Small intestine (tissue), 16 donors: ENCODE measurements at places on chromosomes 16 and 17. TPM values are rescaled to one million over a fixed set of nuclear protein-coding genes. Genes with fewer than 3 reads are reported as not detected.
A peak's percentile ranks its signal among the peaks of the same experiment; 100 is the strongest.

DNA sequence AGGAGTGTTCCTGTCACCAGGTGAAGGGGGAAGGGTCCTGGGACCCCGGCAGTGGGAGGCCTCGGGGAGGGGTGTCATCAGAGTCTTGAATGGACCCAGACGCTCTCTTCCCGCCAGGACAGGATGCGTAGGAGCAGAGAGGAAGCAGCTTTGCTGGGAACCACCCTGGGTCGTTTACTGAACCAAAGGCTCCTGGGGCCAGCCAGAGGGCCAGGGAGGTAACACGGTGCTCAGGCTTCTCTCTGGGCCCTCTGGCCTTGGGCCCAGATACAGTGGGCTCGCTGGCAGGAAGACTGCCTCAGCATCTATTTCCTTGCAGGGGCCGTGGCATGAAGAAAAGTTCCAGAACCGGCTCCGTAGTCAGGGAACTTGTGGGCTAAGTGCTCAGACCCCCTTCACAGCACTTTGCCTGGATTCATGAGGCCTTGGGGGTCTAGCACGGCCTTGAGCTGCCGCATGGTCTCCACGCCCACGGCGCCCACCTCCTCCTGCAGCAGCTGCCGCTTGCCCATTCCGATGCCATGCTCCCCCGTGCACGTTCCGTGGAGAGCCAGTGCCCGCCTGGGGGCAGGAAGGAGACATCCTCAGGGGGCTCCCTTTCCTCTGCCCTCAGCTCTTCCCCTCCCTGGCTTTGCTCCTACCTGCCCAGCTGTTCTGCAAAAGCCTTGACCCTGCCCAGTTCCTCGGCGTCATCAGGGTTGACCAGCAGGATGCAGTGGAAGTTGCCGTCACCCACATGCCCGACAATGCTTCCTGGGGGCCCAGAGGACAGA, 4.4 kb downstream of the LDHD start:
- DNase-seq: no peak

GRCh38 chr16:87333101-87333500, 15.9 kb upstream of the C16orf95 start:
- DNase-seq: no peak

- DNase-seq: peak; percentile 82
Observed at GRCh38 chr17:21286909-21287702, 2.6 kb downstream of the MAP2K3 start.

GRCh38 chr16:17205279-17206211, 265.2 kb downstream of the XYLT1 start:
- no peak for DNase-seq

DNA sequence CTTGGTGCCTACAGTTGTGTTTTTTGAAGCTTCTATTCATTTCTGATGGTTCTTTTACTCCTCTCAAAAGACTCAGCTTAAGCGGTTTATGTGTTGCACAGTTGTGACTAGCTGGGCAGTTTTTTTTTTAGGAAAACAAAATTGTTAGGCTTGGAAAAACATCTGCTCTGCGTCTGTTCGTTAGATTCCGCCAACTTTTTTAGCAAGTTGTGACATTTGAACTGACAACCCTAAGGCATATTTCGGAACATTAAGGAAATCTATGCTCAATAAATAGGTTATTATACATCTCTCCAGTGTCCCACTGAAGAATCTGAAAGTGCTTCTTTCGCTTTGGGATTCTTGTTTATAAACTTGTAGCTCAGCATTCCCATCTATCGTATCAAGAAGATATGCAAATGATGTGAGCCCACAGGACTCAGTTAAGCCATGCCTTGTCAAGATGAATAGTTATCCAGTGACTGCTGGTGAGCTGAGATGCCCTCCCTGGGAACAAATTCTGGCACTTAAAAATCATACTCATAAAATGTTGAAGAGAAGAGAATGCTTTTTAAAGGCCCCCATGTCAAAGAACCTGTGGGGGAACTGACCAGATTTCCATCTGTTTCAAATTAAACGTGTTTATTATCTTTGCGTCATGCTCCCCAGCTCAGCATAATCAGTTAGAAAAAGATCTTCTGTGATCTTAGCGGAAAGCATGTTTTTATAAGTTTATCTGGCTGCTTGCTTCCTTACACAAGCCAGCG, 109.0 kb upstream of the FAM20A start:
- DNase-seq: no peak

GRCh38 chr17:57269598-57270255, 13.4 kb downstream of the MSI2 start:
- peak; percentile 47 for DNase-seq

DNA sequence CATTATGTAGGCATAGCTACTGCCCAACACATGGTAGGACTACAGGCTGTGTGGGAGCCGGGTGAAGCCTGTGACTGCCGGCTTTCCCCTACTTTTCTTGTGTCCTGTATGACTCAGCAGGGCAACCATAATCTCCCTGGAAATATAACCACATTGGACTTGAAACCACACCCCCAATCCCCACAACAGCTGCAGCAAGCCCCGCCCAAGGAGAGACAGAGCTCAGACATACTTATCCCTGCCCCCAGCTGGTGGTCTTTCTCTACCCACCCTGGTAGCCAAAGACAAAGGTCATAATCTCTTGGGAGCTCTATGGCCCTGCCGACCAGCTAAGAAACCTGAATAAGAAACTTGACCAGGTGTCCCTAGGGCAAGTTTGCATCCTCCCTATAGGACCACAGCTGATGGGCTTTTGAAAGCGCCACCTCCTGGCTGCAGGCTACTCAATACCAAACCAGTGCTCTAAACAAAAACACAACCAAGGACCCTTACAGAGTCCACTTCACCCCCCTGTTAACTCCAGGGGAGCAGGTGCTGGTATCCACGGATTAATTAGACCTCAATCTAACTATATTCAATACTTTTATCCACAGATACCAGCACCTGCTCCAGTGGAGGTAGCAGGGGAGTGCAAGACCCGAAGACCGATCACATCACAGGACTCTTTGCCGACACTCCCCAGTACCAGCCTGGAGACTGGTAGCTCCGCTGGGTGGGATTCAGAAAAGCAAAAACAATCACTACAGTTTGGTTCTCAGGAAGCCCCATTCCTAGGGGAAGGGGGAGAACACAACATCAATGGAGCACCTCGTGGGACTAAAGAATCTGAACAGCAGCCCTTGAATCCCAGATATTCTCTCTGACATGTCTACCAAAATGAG, 91.2 kb downstream of the IRX5 start:
- peak; percentile 56 for DNase-seq

GRCh38 chr16:68083861-68084503, 1.2 kb upstream of the NFATC3 start:
- no peak for DNase-seq

DNA sequence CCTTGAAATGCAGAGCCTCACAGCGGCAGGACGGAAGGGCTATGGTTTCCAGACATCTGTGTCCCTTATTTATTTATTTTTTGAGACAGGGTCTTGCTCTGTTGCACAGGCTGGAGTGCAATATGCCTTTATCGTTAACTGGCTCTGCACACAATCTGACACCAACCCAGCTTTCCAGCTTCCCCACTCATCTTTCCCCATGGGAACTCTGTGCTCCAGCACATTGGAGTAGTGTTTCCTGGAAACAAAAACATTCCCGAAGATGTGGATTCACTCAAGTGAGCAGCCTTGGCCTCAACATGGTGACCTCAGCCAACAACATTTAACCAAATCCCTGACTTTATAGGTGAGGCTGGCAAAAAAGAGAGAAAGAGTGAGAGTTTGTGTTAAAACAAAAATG, 307.1 kb downstream of the TMEM114 start:
- DNase-seq: no peak

DNA sequence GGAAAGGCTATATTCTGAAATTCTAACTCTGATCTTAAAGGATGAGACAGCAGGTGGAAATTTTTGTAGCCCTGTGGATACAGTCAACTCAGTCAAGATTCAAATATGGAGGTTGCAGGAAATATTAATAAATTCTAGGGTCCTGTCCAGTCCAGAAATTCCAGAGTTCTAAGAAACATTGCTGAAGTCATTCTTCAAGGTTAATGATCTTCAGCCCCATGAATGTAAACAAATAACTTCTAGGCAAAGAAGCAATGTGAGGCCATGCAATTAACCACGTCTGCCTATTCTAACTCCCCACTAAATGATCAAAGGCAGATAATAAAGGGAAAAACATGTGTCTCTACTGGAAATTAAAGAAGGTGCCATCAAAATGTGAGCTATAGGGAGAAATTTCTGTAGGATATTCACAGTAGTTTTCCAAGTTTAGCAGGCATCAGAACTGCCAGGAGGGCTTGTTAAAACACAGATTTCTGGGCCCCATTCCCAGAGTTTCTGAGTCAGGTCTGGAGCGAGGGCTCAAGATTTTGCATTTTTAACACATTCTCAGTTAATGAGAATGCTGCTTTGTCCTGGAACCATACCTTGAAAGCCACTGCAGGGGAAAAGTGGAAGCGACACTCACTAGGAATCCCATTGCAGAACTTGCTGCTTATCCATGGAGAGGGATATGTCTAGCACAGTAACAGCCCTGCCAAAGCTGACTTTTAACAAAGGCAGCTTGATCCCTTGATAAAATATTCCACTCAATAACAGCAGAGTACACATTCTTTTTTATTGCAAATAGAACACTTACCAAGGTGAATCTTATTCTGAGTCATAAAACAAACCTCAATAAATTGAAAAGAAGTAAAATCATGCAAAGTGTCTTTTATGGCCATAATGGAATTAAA, 61.8 kb downstream of the DNAH3 start:
- DNase-seq: no peak

- no peak for DNase-seq
Observed at GRCh38 chr17:27893841-27894503, 807 bp upstream of the LYRM9 start.

DNA sequence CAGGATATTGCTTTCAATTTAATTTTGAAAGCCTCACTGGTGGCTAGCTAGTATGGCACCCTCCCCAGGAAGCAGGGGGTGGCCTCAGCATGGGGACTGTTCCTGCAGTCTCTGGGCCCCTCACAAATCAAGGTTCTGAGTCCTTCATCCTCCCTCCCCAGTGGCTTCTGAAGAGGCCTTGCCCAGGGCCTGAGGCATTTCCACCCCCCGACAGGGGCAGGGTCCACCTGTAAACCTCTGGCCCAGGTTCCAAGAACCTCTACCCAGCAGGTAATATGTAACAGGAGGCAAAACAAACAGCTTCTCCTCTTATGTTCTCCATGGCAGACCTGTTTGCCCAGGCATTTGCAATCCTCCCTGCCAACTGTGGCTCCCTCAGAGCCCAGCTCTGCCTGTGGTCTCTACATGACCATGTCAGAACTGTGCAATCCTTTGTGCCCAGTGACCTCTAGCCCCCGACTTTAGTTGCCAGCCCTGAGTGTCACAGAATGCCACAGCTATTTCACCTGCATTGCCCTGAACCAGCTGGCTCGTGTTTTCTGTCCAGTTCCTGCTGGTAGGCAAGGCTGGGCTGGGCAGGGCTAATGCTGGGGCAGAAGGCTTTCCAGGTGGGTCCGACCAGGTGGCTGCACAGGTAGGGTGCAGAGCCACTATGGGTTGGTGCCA, 14.3 kb downstream of the ACSF2 start:
- peak; percentile 72 for DNase-seq

GRCh38 chr17:33205552-33205951, 87.5 kb downstream of the ASIC2 start:
- no peak for DNase-seq

GRCh38 chr17:66865151-66865550, 30.2 kb downstream of the CACNG5 start:
- no peak for DNase-seq

GRCh38 chr17:72372185-72372584, 251.4 kb downstream of the SOX9 start:
- DNase-seq: no peak

- no peak for DNase-seq
Observed at GRCh38 chr17:43418441-43419374, 19.9 kb downstream of the ARL4D start.

GRCh38 chr17:13671771-13672170, 70.0 kb upstream of the HS3ST3A1 start:
- no peak for DNase-seq

- DNase-seq: no peak
Observed at GRCh38 chr16:47848421-47849109, 307.2 kb downstream of the ABCC12 start.

DNA sequence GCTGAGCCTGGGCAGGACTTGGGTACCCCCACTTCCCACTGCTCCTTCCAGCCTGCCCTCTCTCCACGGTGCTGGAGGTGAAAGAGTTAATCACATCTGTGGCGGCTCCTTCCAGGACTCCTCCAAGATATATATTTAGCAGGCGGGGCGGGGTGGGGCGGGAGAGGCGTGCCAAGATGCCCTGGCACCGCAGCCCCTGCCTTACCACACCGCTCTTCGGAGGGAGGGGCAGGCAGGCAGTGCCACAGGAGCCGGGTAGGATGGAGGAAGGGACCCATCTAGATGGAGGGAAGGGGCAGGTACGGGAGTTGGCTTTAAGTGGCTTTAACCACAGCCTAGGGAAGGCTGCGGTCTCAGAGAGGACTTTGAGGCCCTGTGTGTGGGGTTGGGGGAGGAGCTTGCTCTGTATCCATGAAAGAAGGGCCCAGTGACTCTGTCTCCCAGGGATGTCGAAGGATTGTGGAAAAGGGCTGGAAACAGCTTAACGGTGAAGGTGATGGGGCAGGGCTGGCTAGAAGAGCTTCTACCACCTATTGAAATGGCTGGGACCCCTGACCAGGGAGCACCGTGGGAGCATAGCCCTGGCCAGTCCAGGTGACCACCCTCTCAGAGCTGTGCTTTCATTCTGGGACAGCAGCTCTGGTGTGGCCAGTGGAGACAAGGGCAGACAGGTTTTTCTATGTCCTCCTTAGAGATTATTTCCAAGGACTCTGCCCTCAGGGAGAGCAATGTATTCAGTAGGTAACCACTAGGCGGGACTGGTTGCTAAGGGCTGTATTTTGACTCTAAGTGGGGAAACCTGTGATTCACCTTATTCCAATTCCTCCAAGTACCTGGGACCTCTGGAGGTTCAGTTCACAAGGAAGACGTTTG, 13.0 kb downstream of the GPR142 start:
- peak; percentile 85 for DNase-seq

- peak; percentile 89 for DNase-seq
Observed at GRCh38 chr17:46851029-46851741, at the start of gene WNT9B. TSS of gene WNT9B (plus strand) at chr17:46851583. CDS start at chr17:46851639, 56 bp downstream.

- DNase-seq: no peak
Observed at GRCh38 chr16:3938471-3938842, 57.9 kb upstream of the CREBBP start.

DNA sequence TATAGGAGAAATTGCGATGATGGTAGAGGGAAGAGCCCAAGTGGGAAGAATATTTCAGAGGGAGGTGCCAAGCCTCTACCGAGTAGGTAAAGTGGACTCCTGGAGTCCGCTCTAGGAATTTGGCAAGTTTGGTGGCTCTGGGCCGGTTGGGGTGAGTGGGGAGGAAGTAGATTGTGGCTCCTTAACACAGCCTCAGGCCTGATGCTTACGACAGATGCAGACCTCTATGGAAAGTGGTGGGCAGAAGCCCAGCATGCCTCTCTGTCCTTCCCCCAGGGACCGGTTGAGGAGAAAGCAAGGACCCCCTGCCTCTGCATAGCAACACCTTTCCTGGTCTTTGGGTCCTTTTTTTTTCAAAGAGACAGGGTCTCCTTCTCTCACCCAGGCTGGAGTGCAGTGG, 55.9 kb upstream of the SIAH1 start:
- no peak for DNase-seq

- DNase-seq: no peak
Observed at GRCh38 chr17:82645516-82645915, 2.7 kb downstream of the WDR45B start.

Gene TAOK2
- 28.0 TPM for polyA plus RNA-seq

Gene FAM83G
- polyA plus RNA-seq: 23.0 TPM

Gene PGAP3
- 35.5 TPM for polyA plus RNA-seq

Gene GCGR
- 1.2 TPM for polyA plus RNA-seq

Gene CCL23
- not detected for polyA plus RNA-seq

Gene ETV4
- polyA plus RNA-seq: 2.2 TPM

Gene TBC1D3
- polyA plus RNA-seq: not detected

Gene CNTNAP4
- not detected for polyA plus RNA-seq
